ENCODE measurements at places on chromosomes 7 and 10. TPM values are rescaled to one million over a fixed set of nuclear protein-coding genes. Genes with fewer than 3 reads are reported as not detected.
A peak's percentile ranks its signal among the peaks of the same experiment; 100 is the strongest.

- H3K27me3 ChIP-seq, result no peaks in the 10 kb centered on the region
- no peak overlapping the region for H3K27ac ChIP-seq
- H3K4me3 ChIP-seq, result no peak overlapping the region
- H3K4me1 ChIP-seq, result no peaks in the 10 kb centered on the region
- DNase-seq, result no peak
- H3K36me3 ChIP-seq, result no peaks in the 10 kb centered on the region
These were observed 135.6 kb downstream of the TMEM168 start for GRCh38 chr7:112654322-112655216.

GRCh38 chr10:114653926-114654325, 4.1 kb downstream of the ABLIM1 start:
- peaks cover 3% of the 10 kb centered on the region for H3K27me3 ChIP-seq
- no peak for DNase-seq
- no peaks in the 10 kb centered on the region for H3K36me3 ChIP-seq
- no peak overlapping the region for H3K4me3 ChIP-seq
- no peaks in the 10 kb centered on the region for H3K4me1 ChIP-seq

GRCh38 chr10:63520500-63521415, at the start of gene REEP3:
Gene REEP3, plus strand, starts transcription at chr10:63521401. Its CDS starts 145 bp downstream, at chr10:63521546.
- peak within 1 kb of the TSS; percentile 92 for H3K27ac ChIP-seq
- H3K27me3 ChIP-seq, result no peaks in the 10 kb centered on the region
- peak; percentile 75 for DNase-seq
- peaks cover 68% of the 10 kb centered on the region for H3K4me1 ChIP-seq

GRCh38 chr7:44885394-44886317, at the start of gene PURB:
Gene PURB, minus strand, starts transcription at chr7:44885530. Its CDS starts 182 bp downstream, at chr7:44885348.
- peak within 1 kb of the TSS; percentile 98 for H3K27ac ChIP-seq
- peaks cover 38% of the 10 kb centered on the region for H3K36me3 ChIP-seq
- peaks cover 58% of the 10 kb centered on the region for H3K4me1 ChIP-seq
- DNase-seq, result peak; percentile 98

- H3K36me3 ChIP-seq, result peaks cover 43% of the 10 kb centered on the region
- H3K4me3 ChIP-seq, result peak overlapping the region; percentile 40
- no peaks in the 10 kb centered on the region for H3K27me3 ChIP-seq
- peak overlapping the region; percentile 97 for H3K27ac ChIP-seq
These were observed 50.3 kb downstream of the FAM53B start for GRCh38 chr10:124693801-124694416.

DNA sequence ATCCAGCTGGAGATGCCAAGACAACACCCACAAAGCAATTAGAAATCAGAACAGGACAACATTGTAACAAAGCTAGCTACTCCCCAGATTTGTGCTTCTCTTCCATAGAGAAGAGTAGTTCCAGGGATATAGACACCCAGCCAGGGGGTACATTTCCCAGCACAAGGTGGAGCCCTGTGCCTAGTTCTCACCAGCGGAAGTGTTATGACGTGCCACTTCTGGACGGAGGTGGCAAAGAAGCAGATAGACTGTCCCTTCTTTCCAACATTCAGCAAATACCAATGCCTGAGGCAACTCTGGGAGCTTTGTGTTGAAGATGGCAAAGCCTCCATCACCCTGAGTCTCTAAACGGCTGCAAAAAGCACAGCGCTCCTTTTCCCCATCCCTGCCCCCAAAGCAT, 23.4 kb upstream of the GSAP start:
- H3K4me3 ChIP-seq, result no peak overlapping the region
- peaks cover 6% of the 10 kb centered on the region for H3K4me1 ChIP-seq
- no peak for DNase-seq
- no peaks in the 10 kb centered on the region for H3K27me3 ChIP-seq

- no peak overlapping the region for H3K27ac ChIP-seq
- no peaks in the 10 kb centered on the region for H3K27me3 ChIP-seq
- no peaks in the 10 kb centered on the region for H3K36me3 ChIP-seq
- H3K4me1 ChIP-seq, result no peaks in the 10 kb centered on the region
These were observed 1050.5 kb upstream of the AUTS2 start for GRCh38 chr7:68547799-68548198.

MYH16 gene
- total RNA-seq, result not detected

GJD4 gene
- not detected for total RNA-seq

NEUROG3 gene
- not detected for total RNA-seq

LRMDA gene
- not detected for total RNA-seq

All from activated CD4-positive, alpha-beta memory T cell treated with anti-CD3 and anti-CD28 coated beads for 36 hours (primary cell).